ENCODE measurements at places on chromosomes 1 and 21.
A peak's percentile ranks its signal among the peaks of the same experiment; 100 is the strongest.

- no peak for DNase-seq
Observed at GRCh38 chr21:44984792-44985440, 45.1 kb downstream of the SLX9 start.

GRCh38 chr1:159076438-159077119 is at the start of gene AIM2:
Gene AIM2 (minus strand): TSS chr1:159076766. CDS start chr1:159073499, 3,267 bp downstream.
- DNase-seq: peak; percentile 65

DNA sequence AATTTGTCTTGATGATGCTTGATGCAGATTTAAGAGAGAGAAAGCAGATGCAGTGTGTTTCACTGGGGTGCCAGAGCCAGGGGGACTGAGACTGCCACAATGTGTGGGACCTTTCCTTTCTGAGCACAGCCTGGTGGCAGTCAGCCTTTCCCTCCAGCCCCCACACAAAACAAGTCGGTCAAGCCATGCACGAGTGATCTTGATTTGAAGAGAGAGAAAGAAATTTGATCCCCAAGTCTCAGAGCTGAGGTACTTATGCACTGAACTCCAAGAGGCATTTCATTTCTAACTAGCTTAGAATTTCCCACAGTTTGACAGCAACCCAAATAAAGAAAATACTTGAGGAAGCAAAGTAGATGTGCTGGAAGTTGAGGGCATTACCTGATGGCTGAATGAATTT is 193.8 kb downstream of the ST6GALNAC3 start:
- no peak for DNase-seq

- DNase-seq: peak; percentile 46
Observed at GRCh38 chr1:243325305-243325890, 69.6 kb downstream of the SDCCAG8 start.

- DNase-seq: no peak
Observed at GRCh38 chr1:115668579-115668978, 26.8 kb downstream of the VANGL1 start.

- no peak for DNase-seq
Observed at GRCh38 chr1:26784023-26784871, 3.5 kb upstream of the PIGV start.

DNA sequence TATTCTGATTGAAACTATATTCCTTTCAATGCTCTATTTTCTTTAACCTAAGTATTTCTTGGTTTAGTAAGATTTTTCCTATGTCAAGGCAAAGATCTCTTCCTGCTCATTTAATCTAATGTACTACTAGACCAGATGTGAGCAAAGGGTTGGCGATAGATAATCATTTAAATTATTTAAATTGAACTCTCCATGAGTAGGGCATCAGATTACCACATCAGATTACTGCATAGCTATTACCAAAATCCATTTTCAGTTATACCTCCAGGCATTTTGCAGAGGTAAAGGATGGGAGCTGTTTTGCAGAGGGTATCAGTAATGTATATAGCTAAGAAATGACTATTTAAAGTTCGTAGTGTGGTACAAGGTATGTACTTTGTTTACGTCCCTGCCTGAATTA is 607.9 kb downstream of the PTPRC start:
- DNase-seq: no peak

- no peak for DNase-seq
Observed at GRCh38 chr1:199794105-199794863, 233.2 kb upstream of the NR5A2 start.

DNA sequence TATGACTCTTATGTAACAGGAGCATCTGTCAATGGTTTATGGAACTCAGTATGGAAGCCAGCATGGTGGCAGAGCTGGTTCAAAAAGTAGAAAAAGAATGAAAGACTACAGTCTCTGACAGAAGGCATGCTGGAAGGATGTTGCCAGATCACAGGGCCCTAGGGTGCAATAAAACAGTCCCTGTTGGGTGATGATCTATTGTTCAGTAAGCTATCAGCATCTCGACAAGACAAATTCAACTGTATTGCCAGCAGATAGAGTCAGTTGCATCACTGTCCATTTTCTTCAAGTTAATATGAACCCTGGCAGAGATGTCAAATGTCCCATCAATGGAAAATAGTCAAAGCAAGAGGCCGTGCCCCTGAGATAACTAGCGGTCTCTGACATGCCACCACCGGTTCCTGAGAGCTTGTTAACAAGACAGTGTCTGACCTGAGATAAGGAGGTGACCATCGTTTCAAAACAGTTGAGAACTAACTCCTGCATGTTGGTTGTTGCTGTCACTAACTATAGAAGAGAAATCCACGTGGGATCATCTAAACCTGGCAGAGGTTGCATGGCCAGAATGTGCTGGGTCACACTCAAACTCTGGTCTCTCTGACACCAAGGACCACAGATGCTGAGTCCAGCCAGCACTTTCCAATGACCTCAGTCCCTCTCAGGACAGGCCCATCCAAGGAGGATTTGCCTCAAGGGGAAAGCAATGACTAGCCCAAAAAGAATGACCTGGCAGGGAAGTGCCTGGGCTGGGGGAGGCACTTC is 125.9 kb downstream of the RIPK4 start:
- DNase-seq: no peak

DNA sequence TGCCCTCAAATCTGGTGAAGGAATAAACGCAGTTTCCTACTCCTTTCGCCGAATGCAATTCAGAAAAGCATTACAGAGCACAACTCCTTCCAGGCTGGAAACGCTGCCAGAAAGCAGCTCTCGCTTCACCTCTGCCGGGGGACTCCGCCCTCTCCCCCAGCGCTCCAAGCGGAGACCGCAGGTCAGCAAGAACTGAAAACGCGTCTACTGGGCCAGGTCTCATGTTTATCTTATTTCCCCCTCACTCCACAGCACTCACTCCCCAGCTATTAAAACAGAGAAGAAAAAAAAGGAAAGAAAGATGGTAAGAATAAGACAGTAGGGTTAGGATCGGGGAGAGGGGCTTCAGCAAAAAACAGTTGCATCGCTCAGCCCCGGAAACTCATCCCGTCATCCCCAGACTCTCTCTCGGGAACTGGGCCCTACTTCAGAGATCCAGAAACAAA is 833 bp upstream of the RCOR3 start:
- peak; percentile 57 for DNase-seq

DNA sequence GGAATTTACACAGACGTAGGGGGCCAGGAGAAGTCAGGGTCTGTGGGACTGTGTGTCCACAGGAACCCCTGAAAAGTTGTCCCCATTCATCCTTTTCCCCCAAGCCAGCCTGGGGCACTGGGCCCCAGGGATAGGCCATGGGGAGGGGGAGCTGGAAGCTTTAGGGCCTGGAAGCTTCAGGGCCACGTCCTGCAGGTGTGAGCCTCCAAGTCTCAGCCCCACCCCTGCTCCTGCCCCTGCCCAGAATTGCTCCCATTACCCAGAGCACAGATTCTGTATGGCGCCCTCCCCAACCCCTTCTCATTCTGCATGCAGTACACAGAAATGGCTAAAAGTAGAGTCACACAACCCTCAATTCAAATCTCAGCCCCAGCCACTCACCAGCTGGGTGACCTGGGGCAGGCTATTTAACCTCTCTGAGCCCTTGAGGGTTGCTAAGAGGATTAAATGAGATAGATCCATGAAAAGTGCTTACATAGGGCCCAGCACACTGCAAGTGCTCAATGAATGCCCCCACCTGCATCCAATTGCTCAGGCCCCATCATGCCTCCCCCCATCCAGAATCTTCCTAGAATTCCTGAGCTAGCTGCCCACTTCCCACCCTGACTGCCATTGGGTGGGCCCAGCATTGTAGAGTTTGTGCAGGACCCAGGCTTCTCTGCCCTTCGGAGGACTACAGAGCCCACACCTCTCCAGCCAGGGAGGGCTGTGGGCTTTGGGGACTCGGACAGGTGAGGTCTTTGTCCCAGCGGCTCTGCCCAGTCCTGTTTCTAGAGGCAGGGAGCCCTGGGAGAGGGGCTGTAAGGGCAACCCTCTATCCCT is 6.5 kb downstream of the RAP1GAP start:
- DNase-seq: no peak

DNA sequence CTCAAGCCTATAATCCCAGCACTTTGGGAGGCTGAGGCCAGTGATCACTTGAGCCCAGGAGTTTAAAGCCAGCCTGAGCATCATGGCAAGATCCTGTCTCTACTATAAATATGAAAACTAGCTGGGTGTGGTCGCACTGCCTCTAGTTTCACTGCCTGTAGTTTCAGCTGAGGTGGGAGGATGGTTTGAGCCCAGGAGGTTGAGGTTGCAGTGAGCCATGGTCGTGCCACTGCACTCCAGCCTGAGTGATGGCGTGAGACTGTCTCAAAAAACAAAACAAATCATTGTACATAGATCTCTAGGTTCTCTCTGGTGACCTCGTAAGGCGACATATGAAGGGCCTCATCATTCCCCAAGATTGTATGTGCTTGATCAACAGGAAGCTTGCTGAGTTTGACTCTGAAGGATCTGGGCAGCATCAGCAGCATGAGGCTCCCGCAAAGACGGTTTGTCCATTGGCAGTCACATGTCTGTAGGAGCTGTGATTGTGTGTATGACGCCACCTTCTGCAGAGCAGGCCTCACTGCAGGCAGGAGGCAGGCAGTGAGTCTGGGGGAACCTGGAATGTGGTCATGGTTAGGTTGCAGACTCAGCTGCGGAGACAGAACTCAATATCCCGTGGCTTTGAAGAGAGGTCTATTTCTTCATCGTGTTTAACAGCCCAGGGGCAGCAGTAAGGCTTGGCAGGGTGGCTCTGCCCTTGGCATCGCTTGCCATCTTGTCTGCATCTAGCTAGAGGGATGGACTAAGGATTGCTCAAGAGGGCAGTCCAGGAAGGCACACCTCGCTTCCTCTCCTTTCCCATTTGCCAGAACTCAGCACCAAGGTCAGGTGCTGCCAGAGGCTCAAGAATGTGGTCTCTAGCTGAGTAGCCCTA is 14.0 kb downstream of the ATP5PO start:
- no peak for DNase-seq

GRCh38 chr1:246280551-246280950 is 226.5 kb downstream of the SMYD3 start:
- DNase-seq: no peak

- DNase-seq: no peak
Observed at GRCh38 chr1:204065174-204065985, 7.5 kb upstream of the SOX13 start.

GRCh38 chr1:25011275-25011674 is 81.2 kb upstream of the RUNX3 start:
- DNase-seq: no peak
